NCI-H1436 (cell line): ENCODE measurements at places on chromosomes 7 and 10.

GRCh38 chr7:124959676-124960075 lies 30.1 kb upstream of the POT1 start:
- no peak for DNase-seq

GRCh38 chr7:43557831-43558495 lies 24.9 kb upstream of the STK17A start:
- DNase-seq = no peak

DNA sequence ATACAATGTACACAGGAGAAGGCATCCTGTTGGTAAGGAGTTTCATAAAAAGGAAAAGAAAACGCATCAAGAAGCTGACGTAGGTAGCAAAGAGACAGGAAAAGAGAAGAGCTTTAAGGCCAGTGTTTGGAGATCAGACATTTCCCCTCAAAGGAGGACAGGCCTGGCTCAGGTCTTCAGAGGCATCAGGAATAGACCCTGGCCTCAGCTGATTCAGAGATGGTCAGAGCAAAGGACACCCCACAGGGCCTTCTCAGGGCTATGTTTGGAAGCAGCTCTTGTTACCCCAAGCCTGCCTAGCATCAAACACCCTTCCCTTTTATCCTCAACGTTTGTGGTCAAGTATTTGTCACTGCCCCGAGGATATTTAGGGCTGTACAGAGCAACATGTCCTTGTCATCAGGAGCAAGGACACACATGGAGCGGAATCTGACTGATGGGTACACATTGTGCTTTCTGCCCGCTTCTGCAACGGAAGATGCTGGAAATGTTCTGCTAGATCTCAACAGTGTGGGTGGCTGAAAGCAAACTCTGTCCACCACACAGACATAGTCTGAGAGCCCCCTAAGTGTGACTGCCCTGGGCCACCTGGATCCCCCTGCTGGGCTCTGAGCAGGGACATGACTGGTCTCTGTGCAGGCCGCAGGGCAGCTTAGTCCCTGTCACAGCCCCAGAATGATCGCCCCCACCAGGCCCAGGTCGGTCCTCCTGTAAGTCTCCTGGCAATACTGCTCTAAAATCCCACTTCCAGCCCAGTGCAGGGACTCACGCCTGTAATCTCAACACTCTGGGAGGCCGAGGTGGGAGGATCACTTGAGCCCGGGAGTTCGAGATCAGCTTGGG lies 1.0 kb upstream of the ZDHHC4 start:
- DNase-seq = no peak

DNA sequence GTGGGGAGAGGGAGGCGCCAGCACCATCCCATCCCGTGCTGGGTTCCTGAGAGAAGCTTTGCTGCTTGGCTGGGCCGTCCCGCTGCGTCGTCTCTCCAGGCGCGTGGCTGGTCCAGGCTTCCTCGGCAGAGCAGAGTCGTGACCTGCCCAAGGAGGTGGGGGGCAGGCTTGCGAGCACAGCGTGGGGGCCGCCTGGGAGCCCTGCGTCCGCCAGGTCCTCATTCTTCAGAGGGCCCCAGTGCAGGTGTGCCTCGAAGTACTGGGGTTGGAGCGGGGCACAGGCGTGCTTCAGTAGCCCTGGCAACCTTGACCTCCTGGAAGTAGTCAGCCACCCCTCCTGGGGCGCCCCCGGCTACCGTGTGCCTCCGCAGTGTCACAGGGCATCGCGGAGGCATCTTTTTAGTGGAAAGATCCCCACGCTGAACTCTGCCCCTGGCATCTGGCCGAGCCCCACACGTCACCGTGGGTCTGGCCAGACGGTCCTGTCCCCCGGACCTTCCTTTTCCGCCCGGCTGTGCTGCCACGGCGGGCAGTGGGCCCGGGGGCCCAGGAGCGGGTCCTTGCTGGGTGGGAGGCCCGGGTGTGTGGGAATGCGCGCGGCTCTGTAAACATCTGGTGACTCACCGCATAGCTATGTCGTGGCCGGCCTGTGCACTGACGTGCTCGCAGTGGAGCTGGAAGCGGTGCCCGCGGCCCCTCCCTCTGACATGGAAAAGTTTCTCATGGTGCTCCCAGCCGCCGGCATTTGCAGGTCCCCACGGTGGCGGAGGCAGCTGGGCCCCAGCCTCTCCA lies 6.4 kb downstream of the MAFK start:
- DNase-seq = no peak

- DNase-seq = no peak
Measured at GRCh38 chr10:15814565-15814964, 45.7 kb downstream of the MINDY3 start.
